Stimulated activated naive CD8-positive, alpha-beta T cell treated with anti-CD3 and anti-CD28 coated beads, Interleukin-15, Interleukin-2, amounts not matched to agents 100 U/mL and 50 U/mL, for 24 hours (primary cell): ENCODE measurements at places on chromosomes 16 and 17.

- no peak for DNase-seq
These were observed 8.7 kb upstream of the ANKS4B start for GRCh38 chr16:21224800-21225199.

DNA sequence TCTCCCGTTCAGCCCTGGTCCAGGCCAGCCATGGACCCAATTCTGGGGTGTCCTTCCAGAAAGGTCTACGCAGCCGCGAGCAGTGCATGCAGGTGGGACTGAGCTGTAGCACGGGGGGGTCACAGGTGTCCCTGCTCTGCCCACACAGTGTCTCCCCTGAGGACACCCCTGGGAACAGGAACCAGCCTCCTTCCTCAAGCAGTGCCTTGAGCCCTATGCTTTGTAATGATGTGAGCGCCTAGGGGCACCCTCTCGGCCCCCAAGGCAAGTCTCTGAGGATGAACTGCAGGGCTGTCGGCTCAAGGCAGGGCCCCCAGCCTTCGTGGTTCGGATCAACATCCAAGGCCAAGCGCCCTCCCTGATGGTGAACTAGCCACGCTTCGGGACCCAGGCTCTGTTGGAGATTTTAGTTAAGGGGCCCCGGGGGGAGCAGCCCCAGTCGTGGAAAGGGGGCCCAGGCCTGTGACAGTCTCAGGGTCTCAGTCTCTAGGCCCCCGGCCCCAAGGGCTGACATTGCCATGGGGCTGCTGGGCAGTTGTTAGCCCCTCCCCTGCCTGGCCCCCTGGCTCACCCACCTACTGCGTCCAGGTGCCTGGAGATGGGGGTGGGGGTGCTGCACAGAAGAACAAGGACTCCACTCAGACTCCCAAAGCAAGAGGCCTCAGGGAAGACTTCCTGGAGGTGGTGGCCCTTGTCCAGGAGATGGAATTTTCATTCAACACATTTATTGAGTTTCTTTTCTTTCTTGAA, 2.3 kb downstream of the IL17C start:
- DNase-seq = no peak

DNA sequence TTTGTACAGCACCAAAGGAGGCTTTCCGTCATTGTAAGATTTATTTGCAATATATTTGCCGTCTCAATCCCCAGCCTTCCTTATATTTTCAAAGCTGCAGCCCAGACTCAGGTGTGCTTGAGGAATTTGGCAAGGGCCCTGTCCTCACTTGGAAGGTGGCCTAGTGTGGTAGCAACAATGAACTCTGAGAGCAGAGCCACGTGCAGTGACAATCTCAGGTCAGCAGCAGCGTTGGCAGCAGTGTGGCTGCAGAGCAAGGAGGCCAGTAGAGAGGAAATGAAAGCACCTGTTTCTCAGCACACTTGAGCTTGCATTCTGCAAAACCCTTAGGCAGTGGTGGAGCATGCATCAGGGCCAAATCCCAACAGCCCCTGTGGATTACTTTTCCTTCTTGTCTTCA, 613.5 kb downstream of the RBFOX1 start:
- DNase-seq = no peak

DNA sequence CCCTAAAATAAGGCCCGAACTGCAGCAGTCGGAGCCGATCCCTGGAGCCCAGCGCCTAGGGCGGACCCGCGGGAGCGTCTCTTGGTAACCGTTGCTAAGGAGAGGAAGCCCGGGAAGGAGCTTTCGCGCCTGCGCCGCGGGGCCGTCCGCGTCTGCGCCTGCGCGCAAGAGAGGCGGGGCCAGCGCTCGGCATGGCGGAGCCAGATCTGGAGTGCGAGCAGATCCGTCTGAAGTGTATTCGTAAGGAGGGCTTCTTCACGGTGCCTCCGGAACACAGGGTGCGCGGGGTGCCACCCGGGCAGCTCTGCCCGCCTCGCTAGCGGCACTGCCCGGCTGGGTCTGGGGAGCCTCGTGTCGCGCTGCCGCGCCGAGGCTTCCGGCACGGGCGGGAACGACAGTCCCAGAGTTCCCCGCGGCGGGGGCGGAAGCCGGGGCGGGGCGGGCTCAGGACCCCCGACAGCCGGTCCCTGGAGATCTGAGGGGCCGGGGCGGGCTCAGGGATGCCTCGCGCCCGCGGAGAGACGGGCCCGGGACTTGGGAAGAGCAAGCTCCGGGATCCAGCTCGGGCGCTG, at the start of gene CDK10:
Gene CDK10 (plus strand): TSS at position 170 of the 572 bp plus-strand sequence. CDS start 22 bp downstream, at position 192.
- DNase-seq = peak; percentile 94

DNA sequence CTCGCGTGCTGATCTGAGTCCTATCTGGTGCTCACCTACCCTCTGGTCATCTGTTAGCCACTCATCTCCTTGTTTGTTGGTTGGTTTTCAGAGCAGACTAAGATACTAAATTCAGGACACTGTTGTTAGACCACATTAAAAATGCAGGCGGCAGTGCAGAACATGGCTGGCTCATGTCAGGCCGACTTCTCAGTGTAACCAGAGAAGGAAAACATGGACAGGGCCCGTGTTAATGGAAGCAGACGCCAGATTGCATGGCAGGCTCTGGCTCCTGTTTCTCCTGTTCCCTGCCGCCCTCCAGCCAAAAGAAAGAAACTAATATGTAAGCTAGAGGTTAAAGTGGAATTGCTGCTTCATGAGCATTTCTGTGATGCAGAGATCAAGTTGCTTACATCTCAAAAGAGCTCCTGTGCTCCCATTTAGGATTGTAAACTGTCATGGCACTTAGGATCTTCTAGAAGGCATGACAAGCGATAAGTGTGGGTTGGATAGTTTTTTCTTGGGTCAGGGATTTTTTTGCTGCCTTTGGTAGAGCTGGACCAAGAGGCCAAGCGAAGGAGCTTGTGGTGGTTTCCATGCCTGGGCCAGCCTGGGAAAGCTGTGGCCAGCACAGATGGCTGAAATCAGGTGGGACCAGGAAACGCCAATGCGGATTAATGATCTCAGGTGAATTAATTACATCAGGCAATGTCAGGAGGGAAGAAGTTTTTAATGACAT, 56.1 kb downstream of the YPEL2 start:
- DNase-seq = no peak

GRCh38 chr16:12406926-12407690, 396.6 kb downstream of the CPPED1 start:
- no peak for DNase-seq

- DNase-seq = no peak
These were observed 166.8 kb downstream of the PRKCB start for GRCh38 chr16:24002619-24003018.

DNA sequence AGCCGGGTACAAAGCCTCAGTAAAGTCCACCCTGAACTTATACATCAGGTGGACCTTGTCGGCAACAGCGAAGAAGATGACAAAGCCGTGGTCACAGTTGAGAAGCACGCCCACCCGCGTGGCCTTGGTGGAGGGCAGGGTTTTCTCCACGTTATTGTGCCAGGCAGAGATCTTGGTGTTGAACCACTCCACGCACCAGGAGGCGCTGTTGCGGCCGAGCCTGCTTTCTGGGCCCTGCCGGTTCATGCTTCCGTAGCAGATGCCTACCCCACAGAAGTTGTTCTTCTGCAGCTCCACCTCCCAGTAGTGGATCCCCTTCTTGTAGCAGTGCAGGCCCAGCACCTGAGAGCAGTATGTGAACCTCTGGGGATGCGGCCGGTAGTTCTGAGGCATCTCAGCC, 22.1 kb downstream of the TRIM25 start:
- DNase-seq = peak; percentile 69

DNA sequence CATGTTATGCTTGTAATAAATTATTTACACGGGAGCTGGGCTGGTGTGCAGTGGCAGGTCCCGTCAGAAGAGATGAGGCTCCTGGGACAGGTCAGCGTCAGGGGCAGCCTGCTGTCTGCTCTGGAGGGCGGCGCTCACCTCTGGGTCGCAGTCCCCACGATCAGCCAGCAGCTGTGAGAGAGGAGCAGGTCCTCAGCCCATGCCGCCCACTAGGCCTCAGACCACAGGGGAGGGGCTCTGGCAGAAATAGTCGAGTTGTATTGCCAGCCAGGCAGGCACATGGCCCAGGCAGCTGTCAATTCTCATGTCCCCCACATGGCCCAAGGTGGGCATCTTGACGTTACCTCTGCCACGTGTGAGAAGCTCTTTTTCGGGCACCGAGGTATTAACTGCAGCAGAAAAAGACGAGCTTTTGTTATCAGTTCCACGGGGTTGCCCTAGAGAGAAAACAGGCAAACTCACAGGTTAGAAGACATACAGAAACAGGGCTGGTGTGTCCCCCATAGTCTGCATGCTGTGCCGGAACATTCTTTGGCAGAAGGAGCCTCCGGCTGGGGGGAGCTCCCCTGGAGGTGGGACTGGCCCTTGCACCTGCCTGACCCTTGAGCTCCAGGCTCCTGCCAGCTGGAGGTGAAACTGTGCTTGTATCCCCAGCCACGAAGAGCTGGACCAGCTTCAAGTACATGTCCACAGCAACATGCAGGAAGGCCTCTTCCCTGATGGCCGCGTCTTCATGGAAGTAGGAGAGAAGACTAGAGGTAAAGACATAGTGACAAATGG, 17.4 kb downstream of the ZNF276 start:
- DNase-seq = no peak

DNA sequence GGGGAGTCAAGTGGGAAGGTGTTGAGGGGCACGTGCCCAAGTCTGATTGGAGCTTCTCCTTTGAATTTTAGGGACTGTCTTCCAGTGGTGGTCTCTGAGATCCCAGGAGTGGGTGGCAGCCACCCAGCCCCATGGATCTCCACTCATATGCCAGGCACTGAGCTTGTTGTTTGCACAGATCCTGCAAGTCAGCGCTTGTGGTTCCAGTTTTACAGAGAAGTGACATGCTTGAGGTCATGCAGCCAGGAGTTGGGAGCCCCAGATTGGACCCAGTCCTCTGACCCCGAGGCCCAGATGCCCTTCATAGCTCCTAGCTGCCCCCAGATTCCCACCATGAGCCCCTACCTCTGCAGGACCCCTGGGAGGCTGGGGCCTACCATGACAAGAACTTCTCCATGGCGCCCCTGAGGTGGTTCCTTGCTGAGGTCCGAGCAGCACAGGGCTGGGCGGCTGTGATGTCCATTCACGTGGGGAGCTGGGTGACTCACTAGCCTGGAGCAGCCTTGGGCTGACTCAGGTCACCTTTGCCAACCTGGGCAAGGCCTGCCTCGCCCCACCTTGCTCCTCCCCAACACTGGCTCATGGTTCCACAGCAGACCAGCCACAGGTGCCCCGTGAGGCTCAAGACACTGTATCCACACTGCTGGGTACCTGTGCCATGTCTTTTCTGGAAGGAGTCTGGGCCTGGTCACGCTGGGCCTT, 47.4 kb downstream of the RAI1 start:
- DNase-seq = no peak

DNA sequence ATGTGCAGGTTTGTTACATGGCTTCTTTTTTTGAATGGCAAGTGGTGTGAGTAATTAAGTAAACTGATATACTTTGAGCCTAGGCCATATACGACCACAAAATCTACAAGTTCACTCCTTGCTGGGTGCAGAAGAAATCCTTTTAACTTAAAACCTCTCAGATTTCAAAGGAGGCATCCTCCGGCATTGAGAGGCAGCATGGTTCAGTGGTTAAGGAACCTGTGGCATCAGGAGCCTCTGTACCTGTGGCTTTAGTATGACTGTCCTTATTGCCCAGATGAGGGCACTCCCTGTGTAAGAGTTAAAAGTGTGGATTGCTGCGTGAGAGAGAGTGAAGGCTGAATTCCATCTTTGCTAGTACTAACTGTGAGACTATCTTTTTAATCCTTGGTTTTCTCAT, 3.3 kb downstream of the NLRP1 start:
- no peak for DNase-seq

- no peak for DNase-seq
These were observed 85.1 kb downstream of the LITAF start for GRCh38 chr16:11501632-11502031.
